Tracheal epithelial cell (primary cell): ENCODE measurements at places on chromosomes 1 and 21. TPM values are rescaled to one million over a fixed set of nuclear protein-coding genes. Genes with fewer than 3 reads are reported as not detected.

The SNRPE gene
- total RNA-seq, result 44.3 and 57.4 TPM in 2 replicates

The CPT2 gene
- total RNA-seq, result 8.2 and 15.1 TPM in 2 replicates

The PTAFR gene
- 7.5 and 8.7 TPM in 2 replicates for total RNA-seq

The INAVA gene
- 38.4 and 55.7 TPM in 2 replicates for total RNA-seq

The CCDC27 gene
- total RNA-seq, result not detected in 2 replicates

The DCDC2B gene
- total RNA-seq, result under 0.01 TPM in 1 of 2 replicates, not detected in the other

The NID1 gene
- 0.43 and 2.4 TPM in 2 replicates for total RNA-seq

The SMG7 gene
- total RNA-seq, result 25.4 and 27.5 TPM in 2 replicates

The ADGRL2 gene
- total RNA-seq, result 41.6 and 43.9 TPM in 2 replicates

The OR2L13 gene
- total RNA-seq, result not detected in 2 replicates

The FAM163A gene
- total RNA-seq, result not detected in 2 replicates

The S100A4 gene
- 44.8 and 55.4 TPM in 2 replicates for total RNA-seq

The TNNI3K gene
- 0.24 and 3.6 TPM in 2 replicates for total RNA-seq

The HHIPL2 gene
- total RNA-seq, result under 0.01 TPM in 1 of 2 replicates, not detected in the other

The CORT gene
- total RNA-seq, result not detected in 2 replicates

The ATP5PF gene
- 27.7 and 51.4 TPM in 2 replicates for total RNA-seq

The LDLRAD1 gene
- under 0.01 and 0.64 TPM in 2 replicates for total RNA-seq

The TCHH gene
- under 0.01 TPM in 2 replicates for total RNA-seq

The RNU1-1 gene
- total RNA-seq, result under 0.01 TPM in 2 replicates

The TMEM234 gene
- 5.3 and 9.4 TPM in 2 replicates for total RNA-seq

The ZMYM1 gene
- total RNA-seq, result 31.3 and 39.2 TPM in 2 replicates

The CAMSAP2 gene
- 40.2 and 59.5 TPM in 2 replicates for total RNA-seq

The DMBX1 gene
- not detected in 2 replicates for total RNA-seq

The LMO4 gene
- total RNA-seq, result 46.5 and 65.2 TPM in 2 replicates

The SV2A gene
- total RNA-seq, result 0.85 and 1.7 TPM in 2 replicates

The TMEM82 gene
- not detected in 2 replicates for total RNA-seq
